ENCODE measurements at places on chromosomes 11 and 22. TPM values are rescaled to one million over a fixed set of nuclear protein-coding genes. Genes with fewer than 3 reads are reported as not detected.

The SHANK3 gene
- 0.05 TPM for total RNA-seq

The OR56A1 gene
- not detected for total RNA-seq

The OSBP2 gene
- total RNA-seq = 1.2 TPM

The MUC5B gene
- not detected for total RNA-seq

The OR51B2 gene
- not detected for total RNA-seq

The SNX32 gene
- 1.6 TPM for total RNA-seq

The APOA1 gene
- not detected for total RNA-seq

The FREY1 gene
- 4.4 TPM for total RNA-seq

The PNPLA3 gene
- total RNA-seq = 0.25 TPM

The SLC17A6 gene
- not detected for total RNA-seq

The TMEM179B gene
- 37.1 TPM for total RNA-seq

The DRD4 gene
- total RNA-seq = 0.39 TPM

The OR51I2 gene
- not detected for total RNA-seq

The PC gene
- total RNA-seq = 14.1 TPM

The TMPRSS13 gene
- 2.8 TPM for total RNA-seq

The C22orf23 gene
- total RNA-seq = not detected

The RELA gene
- 85.3 TPM for total RNA-seq

The TEX54 gene
- total RNA-seq = 0.77 TPM

The OR4C13 gene
- total RNA-seq = not detected

The YPEL1 gene
- 3.8 TPM for total RNA-seq

The MPST gene
- 22.4 TPM for total RNA-seq

The RHOG gene
- total RNA-seq = 150 TPM

The PKP3 gene
- not detected for total RNA-seq

The LRRC56 gene
- total RNA-seq = 2.2 TPM

The RAB3IL1 gene
- total RNA-seq = not detected

The MRGPRX3 gene
- total RNA-seq = not detected

The UPB1 gene
- 0.09 TPM for total RNA-seq

The CYTH4 gene
- total RNA-seq = 91.2 TPM

The VSIG10L2 gene
- total RNA-seq = not detected

The SLC22A6 gene
- total RNA-seq = not detected

The PHETA2 gene
- total RNA-seq = 4.0 TPM

The YAP1 gene
- total RNA-seq = not detected

The HIRA gene
- 43.9 TPM for total RNA-seq

The MS4A6A gene
- not detected for total RNA-seq

The TEAD1 gene
- total RNA-seq = 0.18 TPM

The PTPN5 gene
- not detected for total RNA-seq

The CECR2 gene
- total RNA-seq = 0.11 TPM

The CD82 gene
- 228 TPM for total RNA-seq

The OSBP gene
- total RNA-seq = 40.3 TPM

The NAALADL1 gene
- total RNA-seq = 9.8 TPM

The ELFN2 gene
- total RNA-seq = 0.20 TPM

The BACE1 gene
- 0.82 TPM for total RNA-seq

The APOBEC3C gene
- total RNA-seq = 97.9 TPM

The SLC7A4 gene
- not detected for total RNA-seq

The ELMOD1 gene
- total RNA-seq = not detected

The APOL2 gene
- 89.9 TPM for total RNA-seq

The PLAAT5 gene
- not detected for total RNA-seq

The RAG2 gene
- total RNA-seq = not detected

The APOA4 gene
- total RNA-seq = not detected

The CBX6 gene
- 64.3 TPM for total RNA-seq

The MS4A7 gene
- total RNA-seq = not detected

The OR52H1 gene
- total RNA-seq = not detected

Measured in T-helper 2 cell treated with Interferon-gamma antibody and Interleukin-4, amounts not matched to agents 100 ng/mL and 5 ng/mL, for 36 hours (primary cell).